ENCODE measurements at places on chromosomes 5 and 9.
A peak's percentile ranks its signal among the peaks of the same experiment; 100 is the strongest.

GRCh38 chr9:81605170-81605670, 84.1 kb downstream of the TLE1 start:
- no peak for DNase-seq

- no peak for DNase-seq
Measured at GRCh38 chr9:87534036-87534435, 36.4 kb downstream of the DAPK1 start.

DNA sequence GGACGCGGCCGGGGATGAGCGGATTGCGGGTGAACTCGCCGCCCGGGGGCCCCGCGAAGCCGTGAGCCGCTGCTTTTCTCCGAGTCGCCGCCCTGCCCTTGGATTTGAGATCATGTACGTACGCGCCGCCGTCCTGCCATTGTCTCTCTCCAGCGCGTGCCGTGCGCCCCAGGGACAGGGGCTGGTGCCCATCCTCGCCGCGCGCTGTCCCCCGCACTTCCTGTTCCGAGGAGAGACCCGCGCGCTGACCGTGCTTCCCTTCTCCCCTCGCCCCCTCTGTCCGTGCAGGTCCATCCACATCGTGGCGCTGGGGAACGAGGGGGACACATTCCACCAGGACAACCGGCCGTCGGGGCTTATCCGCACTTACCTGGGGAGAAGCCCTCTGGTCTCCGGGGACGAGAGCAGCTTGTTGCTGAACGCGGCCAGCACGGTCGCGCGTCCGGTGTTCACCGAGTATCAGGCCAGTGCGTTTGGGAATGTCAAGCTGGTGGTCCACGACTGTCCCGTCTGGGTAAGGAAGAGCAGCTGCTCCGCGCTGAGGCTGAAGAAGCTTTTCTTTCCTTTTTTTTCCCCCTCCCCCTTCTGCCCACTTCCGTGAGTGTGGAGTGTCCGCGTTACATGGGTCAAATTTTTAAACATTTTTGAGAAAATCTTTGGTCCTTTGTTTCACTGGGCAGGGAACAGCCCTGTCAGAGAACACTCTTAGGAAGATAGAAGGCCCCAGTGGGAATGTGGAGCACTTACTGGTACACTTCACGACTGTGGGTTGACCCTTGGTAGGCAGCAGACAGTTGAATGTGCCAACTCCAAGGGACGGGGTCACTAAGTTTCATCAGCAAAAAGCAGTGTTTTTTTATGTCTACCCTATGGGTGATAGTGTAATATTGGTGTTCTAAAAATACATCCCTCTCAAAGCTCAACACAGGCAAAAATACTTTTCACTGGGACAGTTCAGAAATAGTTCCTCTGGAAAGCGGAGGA, 727 bp downstream of the RHOBTB3 start:
- DNase-seq, result peak; percentile 9

DNA sequence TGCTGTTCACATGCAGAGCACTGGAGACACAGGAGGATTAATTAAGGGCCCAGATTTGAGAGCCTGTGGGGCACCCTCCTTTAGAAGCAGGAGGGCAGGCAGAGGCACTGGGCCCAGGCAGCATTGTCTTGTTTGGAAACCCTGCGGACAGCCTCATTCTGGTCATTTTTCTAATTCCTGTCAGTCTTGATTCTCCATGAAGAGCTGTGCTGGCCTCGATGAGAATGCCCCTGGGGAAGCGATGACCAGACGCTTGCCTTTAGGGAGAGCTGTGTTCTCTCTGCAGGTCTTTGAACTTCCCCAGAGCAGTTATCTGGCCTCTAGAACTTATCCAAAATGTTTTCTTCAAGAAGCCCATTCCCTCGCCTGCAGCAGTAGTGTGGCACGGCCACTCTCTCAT, 117.8 kb upstream of the PTCH1 start:
- DNase-seq, result no peak

DNA sequence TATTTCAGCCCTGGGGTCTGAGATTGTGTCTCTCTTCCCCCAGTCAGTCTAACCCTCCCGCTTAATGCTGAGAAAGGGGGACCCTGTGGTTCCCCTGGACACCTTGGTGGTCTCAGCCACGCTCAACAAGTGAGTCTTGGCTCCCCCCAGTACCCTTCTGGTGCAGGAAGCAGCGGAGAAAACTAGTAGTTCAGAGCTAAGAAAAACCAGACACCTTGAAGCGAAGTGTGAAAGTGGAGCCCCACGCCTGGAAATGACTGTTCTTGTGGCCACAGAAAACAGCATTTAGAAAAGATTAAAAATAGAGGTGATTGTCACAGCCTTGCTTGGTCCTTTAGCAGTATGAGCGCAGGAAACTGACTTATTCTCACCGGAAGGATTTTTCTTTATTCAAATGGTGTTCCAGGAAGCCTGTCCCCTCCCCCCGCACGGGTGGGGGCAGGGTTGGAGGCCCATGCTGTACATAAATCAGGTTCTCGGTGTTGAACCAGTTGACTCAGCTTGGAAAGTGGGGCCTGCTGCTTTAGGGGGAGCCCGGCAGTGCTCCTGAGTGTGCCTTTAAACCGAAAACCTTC, 8.1 kb downstream of the ARPC5L start:
- DNase-seq, result peak; percentile 86

DNA sequence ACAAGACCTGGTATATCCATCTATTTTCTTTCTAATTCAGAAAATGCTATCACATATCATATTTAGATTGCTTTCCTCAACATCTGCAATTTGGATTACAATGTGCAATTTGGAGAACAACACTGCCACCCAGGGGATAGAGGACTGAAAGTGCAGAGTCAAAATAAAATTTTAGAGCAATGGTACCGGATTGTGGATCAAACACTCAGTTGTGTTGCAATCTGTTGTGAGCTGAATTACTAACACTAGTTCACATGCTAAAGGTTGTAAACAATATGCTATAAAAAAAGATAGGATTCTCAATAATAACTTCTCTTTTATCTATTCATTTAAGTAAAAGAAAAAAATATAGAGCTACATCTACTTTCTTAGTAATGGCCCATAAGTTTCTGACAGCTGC, 11.9 kb upstream of the SRFBP1 start:
- DNase-seq, result no peak

- no peak for DNase-seq
Measured at GRCh38 chr9:135674977-135675376, 11.9 kb downstream of the LCN9 start.
